ENCODE measurements at places on chromosomes 3 and 15.

GRCh38 chr3:150345021-150345538, 63.0 kb upstream of the TSC22D2 start:
- no peak for DNase-seq

DNA sequence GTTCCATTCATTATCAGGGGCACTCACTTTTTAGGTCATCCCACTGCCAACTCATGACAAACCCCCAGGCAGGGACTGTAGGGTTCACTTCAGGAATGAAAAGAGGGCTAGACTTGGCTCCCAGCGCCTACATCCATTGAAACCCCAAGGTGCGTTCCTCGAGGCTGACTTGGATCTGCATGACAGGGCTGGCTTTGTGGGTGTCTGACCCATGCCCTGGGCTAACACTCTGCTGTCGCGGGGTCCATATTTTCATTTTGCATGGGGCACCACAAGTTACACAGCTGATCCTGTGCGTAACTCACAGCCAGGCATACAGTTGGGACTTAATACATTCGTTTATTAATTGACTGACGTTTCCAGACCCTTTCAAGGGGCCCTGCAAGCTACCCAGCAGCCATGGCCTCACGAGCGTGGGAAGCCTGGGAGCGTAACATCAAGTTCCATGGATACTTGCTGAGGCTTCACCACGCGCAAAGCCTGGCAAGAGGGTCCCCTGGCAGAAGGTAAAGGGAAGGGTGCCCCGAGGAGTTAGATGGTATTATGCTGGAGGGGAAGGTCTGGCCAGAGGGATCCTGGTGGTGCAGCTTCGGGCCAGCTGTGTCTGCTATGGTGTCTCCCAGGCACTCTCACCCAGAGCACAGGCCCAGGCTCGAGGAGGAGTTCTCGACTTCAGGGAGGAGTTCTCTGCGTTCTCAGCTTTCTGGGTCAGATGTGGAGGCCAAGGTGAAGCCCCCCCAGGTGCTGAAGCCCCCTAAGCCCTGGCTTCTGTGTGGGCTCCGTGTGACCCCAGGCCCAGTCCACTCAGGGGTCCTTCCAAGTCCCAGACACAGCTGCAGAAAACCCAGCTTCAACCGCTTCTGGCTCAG, 85.4 kb downstream of the ADAMTS17 start:
- no peak for DNase-seq

DNA sequence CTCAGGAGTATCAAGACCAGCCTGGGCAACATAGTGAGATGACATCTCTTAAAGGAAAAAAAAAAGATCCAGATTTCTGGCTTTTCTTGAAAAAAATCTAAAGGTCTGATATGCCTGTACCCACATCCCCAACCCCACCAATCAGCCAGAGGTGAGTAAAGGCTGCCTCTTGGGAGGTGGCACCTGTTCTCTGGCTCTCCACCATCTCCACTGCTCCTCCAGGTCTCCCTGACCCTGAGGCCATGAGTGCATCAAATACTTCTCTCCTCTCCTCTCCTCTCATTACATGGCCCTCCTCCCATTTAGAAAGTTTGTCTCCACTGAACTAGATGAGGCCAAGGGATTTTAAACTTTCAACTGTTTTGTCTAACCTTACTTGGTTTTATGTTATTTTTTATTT, 5.2 kb downstream of the SIAH2 start:
- DNase-seq: no peak

DNA sequence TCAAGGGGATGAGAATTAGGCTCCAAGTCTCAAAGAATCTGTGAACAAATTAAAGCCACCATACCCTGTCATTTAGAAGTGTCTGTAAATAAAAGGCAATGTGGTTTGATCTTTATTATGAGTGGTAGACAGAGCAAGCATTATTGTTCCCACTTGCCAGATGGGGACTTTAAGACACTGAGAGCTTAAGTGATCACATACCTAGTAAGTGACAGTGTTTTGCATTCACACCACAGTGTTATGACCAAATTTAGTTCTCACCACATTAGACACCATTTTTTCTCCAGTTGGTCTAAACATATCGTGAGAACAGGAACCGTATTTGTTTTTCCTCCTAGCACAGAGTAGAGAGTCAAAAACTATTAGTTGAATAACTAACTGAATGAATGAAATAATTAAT, 13.2 kb upstream of the ZBED2 start:
- DNase-seq: no peak

- DNase-seq: no peak
Measured at GRCh38 chr3:173221010-173221409, 80.0 kb upstream of the SPATA16 start.

DNA sequence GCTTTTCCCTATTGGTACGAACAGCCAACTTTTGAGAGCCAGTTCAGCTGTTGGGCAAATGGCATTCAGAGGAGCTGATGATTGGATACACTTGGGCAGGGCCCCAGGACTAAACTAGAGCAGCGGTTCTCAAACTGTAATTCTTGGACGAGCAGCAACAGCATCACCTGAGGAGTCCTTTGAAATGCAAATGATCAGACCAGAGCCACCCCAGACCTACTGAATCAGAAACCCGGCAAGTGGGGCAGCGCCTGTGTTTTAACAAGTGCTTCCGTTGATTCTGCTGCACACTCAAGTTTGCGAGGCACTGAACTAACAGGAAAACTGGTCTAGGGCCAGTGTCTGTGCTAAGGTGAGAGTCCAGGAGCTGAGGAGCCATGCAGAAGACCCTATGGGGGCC, 239.7 kb downstream of the UACA start:
- no peak for DNase-seq
